ENCODE measurements at places on chromosomes 2 and 18. TPM values are rescaled to one million over a fixed set of nuclear protein-coding genes. Genes with fewer than 3 reads are reported as not detected.

Gene UGT1A9
- 2.0 TPM for total RNA-seq

Gene RNU2-63P
- 5.7 TPM for total RNA-seq

Gene CD8A
- total RNA-seq, result 1.6 TPM

DNA sequence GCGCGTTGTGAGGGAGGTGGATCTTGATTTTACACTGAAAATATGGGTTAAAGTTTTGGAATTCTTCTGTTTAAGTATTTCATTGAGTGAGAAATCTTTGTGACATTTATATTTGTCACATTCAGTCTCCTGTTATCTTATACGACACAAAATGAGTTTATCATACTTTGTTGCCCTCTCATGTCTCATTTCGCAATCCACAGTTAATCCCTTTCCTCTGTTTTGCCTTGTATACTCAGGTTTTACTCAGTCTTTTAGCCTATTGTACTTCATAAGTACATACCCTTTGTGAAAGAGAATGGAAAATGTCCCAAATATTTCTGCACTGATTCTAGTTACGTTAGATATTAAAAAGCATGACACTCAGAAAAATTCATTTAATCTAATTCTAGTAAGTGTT lies 142.7 kb downstream of the ATP9B start:
- DNase-seq, result no peak
- H3K27ac ChIP-seq, result no peak overlapping the region
- no peaks in the 10 kb centered on the region for H3K4me1 ChIP-seq
- no peaks in the 10 kb centered on the region for H3K36me3 ChIP-seq
- no peak overlapping the region for H3K4me3 ChIP-seq

DNA sequence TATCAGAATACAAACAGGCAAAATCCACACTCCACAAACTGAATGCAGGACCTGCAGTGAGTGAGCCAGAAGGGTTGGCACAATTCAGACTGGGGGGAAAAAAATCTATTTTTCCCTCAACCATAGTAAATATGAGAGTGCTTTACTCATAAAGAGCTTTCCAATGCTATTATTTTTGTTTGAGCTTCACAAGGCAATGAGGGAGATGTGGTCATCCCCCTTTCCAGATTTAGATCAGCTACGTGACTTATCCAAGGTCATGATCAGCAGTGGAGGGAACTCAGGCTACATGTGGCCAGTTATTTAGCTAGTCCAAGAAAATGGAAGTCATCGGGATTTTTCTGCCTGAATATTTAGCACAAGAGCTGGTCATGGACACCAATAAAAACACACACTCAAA lies 120.4 kb upstream of the KLF7 start:
- no peak for DNase-seq
- H3K4me3 ChIP-seq, result no peak overlapping the region
- no peak overlapping the region for H3K27ac ChIP-seq
- no peaks in the 10 kb centered on the region for H3K27me3 ChIP-seq
- no peaks in the 10 kb centered on the region for H3K4me1 ChIP-seq

Gene GREB1L
- total RNA-seq, result 0.58 TPM

DNA sequence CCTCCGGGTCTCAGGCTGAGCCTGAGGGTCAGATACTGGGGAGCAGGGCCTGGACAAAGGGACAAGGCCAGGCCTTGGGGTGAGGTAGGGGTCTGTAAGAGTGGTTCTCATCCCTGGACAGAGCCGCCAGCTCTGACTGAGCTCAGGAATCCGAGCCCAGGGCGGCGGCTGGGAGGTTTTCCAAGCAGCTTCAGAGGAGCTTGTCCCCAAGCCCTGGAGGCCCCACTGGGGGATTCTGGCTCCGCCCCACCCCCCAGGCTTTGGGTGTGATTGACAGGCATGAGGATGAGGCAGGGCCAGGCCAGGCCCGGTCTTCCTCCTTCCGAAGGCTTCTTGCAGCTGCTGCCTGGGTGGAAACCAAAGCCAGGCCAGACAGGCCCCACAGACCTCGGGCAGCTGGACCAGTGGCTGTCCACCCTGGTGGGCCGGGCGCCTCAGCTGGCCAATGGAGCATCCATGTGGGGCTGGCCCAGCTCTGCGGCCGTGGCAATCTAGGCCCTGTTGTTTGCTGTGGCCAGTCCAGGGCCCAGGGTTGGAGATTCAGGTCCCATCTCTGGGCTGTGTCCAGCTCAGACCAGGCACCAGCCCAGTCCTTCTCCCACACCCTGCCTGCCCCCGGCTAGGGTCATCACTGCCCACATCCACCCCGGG lies 23.1 kb upstream of the GPC1 start:
- DNase-seq, result no peak
- H3K4me1 ChIP-seq, result no peaks in the 10 kb centered on the region
- H3K4me3 ChIP-seq, result no peak overlapping the region

Gene SH2D6
- 1.6 TPM for total RNA-seq

DNA sequence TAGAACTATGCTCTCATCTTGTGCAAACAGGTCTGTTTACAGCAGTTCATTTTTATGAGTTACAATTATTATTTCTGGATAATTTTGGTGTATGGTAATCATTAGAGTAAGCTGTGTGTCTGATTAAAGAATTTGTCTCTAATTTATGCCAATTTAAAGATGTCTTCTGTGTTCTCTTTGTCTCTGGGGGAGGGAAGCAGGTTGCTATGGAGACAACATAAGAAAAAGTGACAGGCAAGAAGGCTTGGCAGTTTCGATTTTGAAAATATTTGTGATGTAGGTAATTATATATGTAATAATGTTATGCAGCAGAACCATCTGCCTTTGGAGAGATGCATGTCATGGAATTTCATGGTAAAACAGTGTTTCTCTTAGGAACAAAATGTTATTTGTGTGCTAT lies 78.2 kb downstream of the SH3RF3 start:
- no peak for DNase-seq
- H3K27ac ChIP-seq, result no peak overlapping the region
- no peaks in the 10 kb centered on the region for H3K27me3 ChIP-seq
- no peaks in the 10 kb centered on the region for H3K36me3 ChIP-seq
- no peak overlapping the region for H3K4me3 ChIP-seq

- H3K4me3 ChIP-seq, result peak within 1 kb of the TSS; percentile 52
- peaks cover 21% of the 10 kb centered on the region for H3K27me3 ChIP-seq
- no peak within 1 kb of the TSS for H3K27ac ChIP-seq
- no peaks in the 10 kb centered on the region for H3K4me1 ChIP-seq
Measured at GRCh38 chr2:206274434-206275311, at the start of gene ZDBF2. Gene ZDBF2 (plus strand): TSS chr2:206274663. CDS start chr2:206281850, 7,187 bp downstream.

GRCh38 chr2:146681991-146682390 lies 1162.8 kb upstream of the ACVR2A start:
- H3K4me3 ChIP-seq, result no peak overlapping the region
- no peaks in the 10 kb centered on the region for H3K27me3 ChIP-seq
- H3K27ac ChIP-seq, result no peak overlapping the region
- H3K4me1 ChIP-seq, result no peaks in the 10 kb centered on the region
- no peak for DNase-seq
- no peaks in the 10 kb centered on the region for H3K36me3 ChIP-seq

- no peaks in the 10 kb centered on the region for H3K27me3 ChIP-seq
- H3K4me3 ChIP-seq, result no peak overlapping the region
- no peak overlapping the region for H3K27ac ChIP-seq
- H3K4me1 ChIP-seq, result peaks cover 4% of the 10 kb centered on the region
- DNase-seq, result peak; percentile 71
Measured at GRCh38 chr18:58456625-58457024, 172.3 kb downstream of the ALPK2 start.

- no peak overlapping the region for H3K27ac ChIP-seq
- H3K4me3 ChIP-seq, result no peak overlapping the region
- no peaks in the 10 kb centered on the region for H3K36me3 ChIP-seq
- H3K27me3 ChIP-seq, result no peaks in the 10 kb centered on the region
- no peak for DNase-seq
Measured at GRCh38 chr2:206154197-206154596, 5.0 kb downstream of the NDUFS1 start.

Gene LRRTM1
- 0.27 TPM for total RNA-seq

DNA sequence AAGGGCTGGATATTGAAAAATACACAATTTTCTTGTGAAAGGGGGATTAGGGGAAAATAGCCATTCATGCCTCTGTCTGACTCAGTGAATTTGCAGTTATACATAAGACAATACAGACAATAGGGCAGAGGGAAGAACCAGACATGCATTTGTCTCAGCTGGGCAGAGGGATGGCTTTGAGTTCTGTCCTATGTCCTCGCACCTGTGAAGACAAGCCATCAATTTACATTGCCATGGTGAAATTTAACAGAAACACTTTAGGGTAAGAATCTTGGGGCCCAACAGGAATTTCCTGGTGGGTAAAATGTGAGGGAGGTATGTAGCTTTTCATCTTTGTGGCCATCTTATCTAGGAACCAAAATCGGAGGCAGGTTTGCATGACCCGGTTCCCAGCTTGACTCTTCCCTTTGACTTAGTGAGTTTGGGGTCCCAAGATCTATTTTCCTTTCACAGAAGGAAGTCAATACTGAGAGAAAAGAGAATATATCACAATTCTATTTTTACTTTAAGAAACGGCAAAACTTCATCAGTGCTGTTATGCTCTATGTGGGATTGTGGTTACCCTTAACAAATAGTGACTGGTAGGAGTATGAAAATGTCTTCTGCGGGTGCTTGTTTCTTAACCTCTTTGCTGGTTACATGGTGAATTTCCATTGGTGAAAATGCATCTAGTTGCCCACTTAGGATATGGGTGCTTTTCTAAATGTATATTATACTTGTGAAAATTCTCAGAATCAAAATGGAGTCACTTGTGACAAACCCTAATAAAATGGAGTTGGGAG lies 221.8 kb downstream of the SPP2 start:
- H3K36me3 ChIP-seq, result no peaks in the 10 kb centered on the region
- no peak overlapping the region for H3K27ac ChIP-seq
- no peaks in the 10 kb centered on the region for H3K27me3 ChIP-seq
- no peak overlapping the region for H3K4me3 ChIP-seq
- H3K4me1 ChIP-seq, result no peaks in the 10 kb centered on the region

GRCh38 chr2:146807568-146808168 lies 1037.2 kb upstream of the ACVR2A start:
- H3K36me3 ChIP-seq, result no peaks in the 10 kb centered on the region
- H3K27ac ChIP-seq, result no peak overlapping the region
- no peaks in the 10 kb centered on the region for H3K27me3 ChIP-seq
- no peak for DNase-seq

Gene AKAIN1
- not detected for total RNA-seq

GRCh38 chr2:161147856-161148255 lies 12.4 kb upstream of the TANK start:
- DNase-seq, result no peak
- no peaks in the 10 kb centered on the region for H3K36me3 ChIP-seq
- H3K4me1 ChIP-seq, result no peaks in the 10 kb centered on the region
- H3K27me3 ChIP-seq, result no peaks in the 10 kb centered on the region
- no peak overlapping the region for H3K4me3 ChIP-seq
- H3K27ac ChIP-seq, result no peak overlapping the region

Gene CHST10
- 1.6 TPM for total RNA-seq

DNA sequence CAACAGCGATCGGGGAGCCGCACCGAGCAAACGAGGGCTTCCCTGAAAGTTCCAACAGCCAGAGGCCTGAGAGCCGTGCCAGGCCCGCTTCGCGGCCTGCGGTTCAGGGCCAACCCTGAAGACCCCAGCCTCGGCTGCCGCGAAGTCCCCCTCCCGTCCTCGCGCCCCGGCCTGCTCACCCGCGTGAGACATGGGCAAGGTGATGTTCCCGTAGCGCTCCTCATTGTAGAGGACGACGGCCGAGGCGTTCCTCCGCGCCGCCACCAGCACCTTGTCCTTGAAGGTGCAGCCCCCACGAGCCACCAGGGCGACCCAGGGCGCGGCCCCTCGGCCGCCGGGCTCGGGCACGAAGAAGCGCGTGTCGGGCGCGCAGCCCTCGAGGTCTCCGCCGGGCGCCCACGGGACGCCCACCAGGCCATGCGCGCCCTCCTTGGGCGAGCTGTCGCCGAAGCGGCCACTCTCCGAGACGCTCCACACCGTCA lies 510 bp downstream of the RNF149 start:
- no peaks in the 10 kb centered on the region for H3K4me1 ChIP-seq
- no peaks in the 10 kb centered on the region for H3K36me3 ChIP-seq
- DNase-seq, result peak; percentile 39
- peak overlapping the region; percentile 91 for H3K27ac ChIP-seq
- H3K27me3 ChIP-seq, result no peaks in the 10 kb centered on the region

DNA sequence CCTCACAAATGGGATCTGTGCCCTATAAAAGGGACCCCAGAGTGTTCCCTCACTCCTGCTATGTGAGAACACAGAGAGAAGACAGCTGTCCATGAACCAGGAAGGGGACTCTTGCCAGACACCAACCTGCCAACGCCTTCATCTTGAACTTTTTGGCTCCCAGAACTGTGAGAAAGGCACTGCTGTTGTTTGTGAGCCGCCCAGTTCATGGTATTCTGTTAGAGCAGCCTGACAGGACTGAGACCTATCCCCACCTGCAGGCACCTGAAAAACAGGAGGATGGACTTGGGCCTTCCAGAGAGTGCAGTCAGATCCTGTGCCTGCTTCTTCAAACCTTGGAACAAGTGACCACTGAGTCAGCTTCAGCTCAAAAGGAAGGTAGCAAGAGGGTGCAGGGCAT lies 51.4 kb downstream of the CRACDL start:
- no peak overlapping the region for H3K4me3 ChIP-seq
- H3K4me1 ChIP-seq, result no peaks in the 10 kb centered on the region
- H3K27ac ChIP-seq, result no peak overlapping the region
- no peaks in the 10 kb centered on the region for H3K36me3 ChIP-seq
- no peak for DNase-seq
- H3K27me3 ChIP-seq, result no peaks in the 10 kb centered on the region

GRCh38 chr2:202589582-202589949 lies 45.2 kb upstream of the FAM117B start:
- H3K4me3 ChIP-seq, result no peak overlapping the region
- no peaks in the 10 kb centered on the region for H3K27me3 ChIP-seq
- no peaks in the 10 kb centered on the region for H3K4me1 ChIP-seq
- no peak overlapping the region for H3K27ac ChIP-seq
- H3K36me3 ChIP-seq, result no peaks in the 10 kb centered on the region
- no peak for DNase-seq

Gene GKN2
- total RNA-seq, result 0.32 TPM

DNA sequence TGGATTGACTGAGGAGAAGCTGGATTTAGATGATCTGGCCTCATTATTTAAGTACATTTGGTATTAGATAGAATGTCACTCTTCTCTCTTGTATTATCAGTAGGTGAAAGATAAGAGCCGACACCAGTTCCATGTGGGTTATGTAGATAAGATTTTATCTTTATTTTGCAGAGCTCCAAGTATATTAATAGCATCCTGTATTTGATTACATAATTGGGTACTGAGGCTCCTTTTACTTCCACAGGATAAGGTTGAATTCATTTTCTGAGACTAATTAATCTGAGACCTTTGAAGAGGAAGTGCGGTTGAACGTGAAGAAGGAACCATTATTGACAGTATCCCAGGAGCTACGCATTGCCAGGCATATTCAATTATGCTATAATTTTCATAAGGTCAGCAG lies 32.8 kb upstream of the CD226 start:
- DNase-seq, result no peak
- H3K36me3 ChIP-seq, result no peaks in the 10 kb centered on the region
- no peaks in the 10 kb centered on the region for H3K27me3 ChIP-seq
- no peak overlapping the region for H3K27ac ChIP-seq

All from colonic mucosa (tissue), 4 donors.